PC-3 (cell line): ENCODE measurements at places on chromosomes 1 and 21. TPM values are rescaled to one million over a fixed set of nuclear protein-coding genes. Genes with fewer than 3 reads are reported as not detected.

- peak; percentile 84 for DNase-seq
These were observed 98.8 kb downstream of the NOS1AP start for GRCh38 chr1:162168261-162168660.

DNA sequence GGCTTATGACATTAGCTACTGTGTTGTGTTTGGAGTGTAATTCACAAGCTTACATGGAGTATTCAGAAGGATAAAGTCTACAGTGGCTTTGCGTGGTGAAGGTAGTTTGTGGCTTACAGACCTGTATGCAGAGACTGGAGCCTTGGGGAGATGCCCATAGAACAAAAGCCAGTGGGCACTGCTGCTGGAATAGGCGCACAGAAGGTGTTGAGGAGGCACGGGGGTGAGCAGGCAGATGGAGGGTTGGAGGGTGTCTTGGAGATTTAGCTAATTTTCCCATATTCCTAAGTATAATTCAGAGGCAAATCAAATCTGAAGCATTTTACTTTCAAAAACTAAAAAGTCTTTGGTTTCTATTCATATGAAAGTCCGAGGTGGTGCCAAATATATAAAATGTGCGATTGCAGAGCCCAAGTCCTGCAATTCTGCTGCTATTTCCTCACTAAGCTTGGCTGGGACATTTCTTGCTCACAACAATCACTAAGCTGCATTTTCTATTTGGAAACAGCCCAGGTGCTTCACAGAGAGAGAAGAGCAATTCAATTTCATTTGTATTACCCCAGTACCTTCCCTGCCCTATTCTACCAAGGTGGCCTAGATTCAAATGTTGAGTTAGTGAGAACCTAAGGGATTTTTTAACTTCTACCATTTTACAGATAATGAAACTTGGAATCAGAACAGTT is 48.5 kb downstream of the FH start:
- DNase-seq, result no peak

DNA sequence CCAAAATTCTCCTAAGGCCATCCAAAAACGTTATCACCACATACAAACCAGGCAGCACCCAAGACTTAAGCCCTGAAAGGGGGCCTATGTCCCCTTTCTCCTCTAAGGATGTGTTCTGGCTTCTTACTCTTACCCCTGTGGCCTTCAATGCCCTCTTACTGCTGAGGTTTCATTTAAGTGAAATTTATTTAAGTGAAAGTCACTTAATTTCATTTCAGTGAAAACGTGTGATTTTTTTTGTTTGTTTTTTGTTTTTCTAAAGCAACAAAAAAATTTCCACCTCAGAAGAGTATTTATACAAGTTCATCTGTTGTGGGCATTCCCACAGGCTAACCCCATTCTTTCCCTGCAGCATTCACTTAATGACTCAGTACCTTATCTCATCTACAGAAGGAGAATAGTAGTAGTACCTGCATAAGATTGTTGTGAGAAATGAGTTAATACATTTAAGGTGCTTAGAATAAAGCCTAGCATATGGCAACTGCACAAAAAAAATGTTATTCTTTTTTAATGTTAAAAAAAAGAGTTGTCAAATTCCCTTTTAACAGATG is 220.6 kb downstream of the CHRM3 start:
- DNase-seq, result peak; percentile 54

GRCh38 chr1:239814306-239814881 is 277.3 kb upstream of the FMN2 start:
- DNase-seq, result peak; percentile 99

GRCh38 chr1:164769486-164770130 is 210.6 kb downstream of the PBX1 start:
- no peak for DNase-seq

GRCh38 chr1:225418059-225418458 is 9.8 kb downstream of the LBR start:
- DNase-seq, result no peak

DNA sequence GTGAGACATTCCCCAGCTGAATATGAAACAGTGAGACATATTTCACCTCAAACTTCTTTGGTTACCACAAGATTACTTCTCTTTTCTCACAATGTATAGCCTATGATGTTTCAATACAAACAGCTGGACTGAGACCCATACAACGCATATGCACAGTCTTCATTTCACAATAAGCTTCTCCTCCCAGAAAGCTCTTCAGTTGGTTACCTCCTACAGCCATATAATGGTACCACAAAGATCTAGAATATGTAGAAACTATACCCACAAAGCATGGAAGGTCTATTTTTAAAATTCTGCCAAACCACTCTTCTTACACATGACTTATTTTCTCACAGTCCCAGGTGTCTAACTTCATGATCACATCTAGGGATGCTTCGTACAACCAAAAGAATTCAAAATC is 70.8 kb downstream of the JAK1 start:
- no peak for DNase-seq

GRCh38 chr1:30603081-30603858 is 120.1 kb downstream of the MATN1 start:
- DNase-seq, result no peak

DNA sequence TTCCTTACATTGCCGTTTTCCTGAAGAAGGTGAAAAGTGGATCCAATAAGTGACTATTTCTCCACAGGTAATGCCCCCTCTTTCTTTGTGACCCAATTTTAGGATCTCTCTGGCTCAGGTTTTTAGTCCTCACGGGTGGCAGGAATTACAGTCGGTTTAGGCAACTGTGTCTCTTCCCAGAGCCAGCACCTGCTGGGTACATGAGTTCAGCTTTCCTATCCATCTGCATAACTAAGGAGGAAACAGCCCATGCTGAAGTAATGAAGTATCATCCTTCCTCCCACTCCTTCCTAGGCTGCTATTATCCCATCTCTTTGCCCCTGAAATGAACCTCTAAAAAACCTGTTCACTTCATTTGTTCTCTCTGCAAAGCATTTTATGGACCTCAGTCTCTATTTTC is 544.6 kb downstream of the NEGR1 start:
- DNase-seq, result no peak

- DNase-seq, result peak; percentile 74
These were observed 3.3 kb upstream of the F3 start for GRCh38 chr1:94544706-94545490.

- no peak for DNase-seq
These were observed 3.4 kb upstream of the EXO1 start for GRCh38 chr1:241844593-241844992.

GRCh38 chr1:177744906-177745305 is 225.0 kb downstream of the SEC16B start:
- DNase-seq, result no peak

DNA sequence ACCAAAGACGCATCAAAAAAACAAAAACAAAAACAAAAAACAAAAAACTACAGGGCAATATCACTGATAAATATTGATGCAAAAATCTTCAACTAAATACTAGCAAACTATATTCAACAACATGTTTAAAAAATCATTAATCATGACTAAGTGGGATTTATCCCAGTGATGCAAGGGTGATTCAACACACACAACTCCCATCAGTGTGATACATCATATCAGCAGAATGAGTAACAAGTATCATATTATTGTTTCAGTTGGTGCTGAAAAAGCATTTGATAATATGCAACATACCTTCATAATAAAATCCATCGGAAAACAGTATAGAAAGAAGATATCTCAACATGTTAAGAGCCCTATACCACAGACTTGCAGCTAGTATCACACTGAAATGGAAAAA is 953.0 kb downstream of the AMY1C start:
- DNase-seq, result peak; percentile 50

- no peak for DNase-seq
These were observed 24.4 kb downstream of the KRTAP10-1 start for GRCh38 chr21:44515359-44516165.

GRCh38 chr1:22636927-22637326 is 499 bp downstream of the C1QA start:
- no peak for DNase-seq

DNA sequence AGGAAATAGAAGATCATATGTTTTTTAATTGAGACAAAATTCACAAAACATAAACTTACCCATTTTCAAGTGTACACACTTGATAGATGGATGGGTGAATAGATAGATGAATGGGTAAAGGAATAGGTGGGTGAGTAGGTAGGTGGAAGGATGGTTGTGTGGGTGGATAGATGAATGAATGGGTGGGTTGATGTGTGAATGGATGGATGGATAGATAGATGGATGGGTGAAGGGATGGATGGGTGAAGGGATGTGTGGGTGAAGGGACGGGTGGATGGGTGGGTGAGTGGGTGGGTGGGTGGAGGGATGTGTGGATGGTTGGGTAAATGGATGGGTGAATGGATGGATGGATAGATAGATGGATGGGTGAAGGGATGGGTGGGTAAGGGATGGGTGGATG is 86.1 kb upstream of the KCND3 start:
- no peak for DNase-seq

GRCh38 chr1:67652800-67653199 is 32.2 kb upstream of the GADD45A start:
- peak; percentile 80 for DNase-seq

- peak; percentile 11 for DNase-seq
These were observed 29.8 kb downstream of the DBT start for GRCh38 chr1:100219883-100220282.

DNA sequence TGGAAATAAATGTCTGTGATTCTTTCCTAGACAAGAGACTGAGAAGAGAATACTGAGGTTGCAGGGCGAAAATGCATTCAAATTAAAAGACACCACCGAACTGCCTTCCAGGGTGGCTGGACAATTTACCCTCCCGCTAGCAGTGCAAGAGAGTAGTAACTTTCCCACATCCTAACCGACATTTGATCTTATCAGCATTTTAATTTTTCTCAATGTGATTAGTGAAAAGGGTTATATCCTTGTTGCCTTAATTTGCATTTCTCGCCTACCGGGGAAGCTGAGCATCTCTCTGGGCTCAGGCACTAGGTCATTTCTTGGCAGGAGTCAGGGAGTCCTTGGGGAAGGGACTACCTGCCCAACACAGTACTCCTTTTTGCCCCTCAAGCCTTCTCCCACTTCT is 2.8 kb downstream of the TNFRSF8 start:
- DNase-seq, result no peak

Gene ZNF648
- total RNA-seq, result not detected in 2 replicates

Gene FCER1G
- total RNA-seq, result not detected in 2 replicates

Gene CCDC30
- total RNA-seq, result 0.46 and 0.58 TPM in 2 replicates

Gene ASTN1
- total RNA-seq, result not detected in 2 replicates

Gene RAB3B
- total RNA-seq, result 4.5 and 5.0 TPM in 2 replicates

Gene ACTA1
- total RNA-seq, result 0.80 TPM in 1 of 2 replicates, not detected in the other

Gene ACKR1
- not detected in 2 replicates for total RNA-seq

Gene CSF3R
- total RNA-seq, result not detected in 2 replicates

Gene RAP1GAP
- total RNA-seq, result 12.1 and 12.3 TPM in 2 replicates

Gene TNFRSF9
- 0.04 and 0.06 TPM in 2 replicates for total RNA-seq

Gene TDRD5
- total RNA-seq, result not detected in 2 replicates

Gene MATN1
- 0.63 TPM in 1 of 2 replicates, not detected in the other for total RNA-seq

Gene BNIPL
- 0.51 and 2.4 TPM in 2 replicates for total RNA-seq

Gene XKR8
- total RNA-seq, result 6.9 and 8.2 TPM in 2 replicates

Gene PUSL1
- total RNA-seq, result 132 and 142 TPM in 2 replicates

Gene LPAR3
- total RNA-seq, result 9.8 and 13.0 TPM in 2 replicates
